ENCODE measurements at places on chromosomes 1 and 21.

GRCh38 chr21:26042181-26042876, 128.2 kb downstream of the APP start:
- no peak for DNase-seq

GRCh38 chr21:21111309-21111920, 113.2 kb downstream of the NCAM2 start:
- DNase-seq = no peak

DNA sequence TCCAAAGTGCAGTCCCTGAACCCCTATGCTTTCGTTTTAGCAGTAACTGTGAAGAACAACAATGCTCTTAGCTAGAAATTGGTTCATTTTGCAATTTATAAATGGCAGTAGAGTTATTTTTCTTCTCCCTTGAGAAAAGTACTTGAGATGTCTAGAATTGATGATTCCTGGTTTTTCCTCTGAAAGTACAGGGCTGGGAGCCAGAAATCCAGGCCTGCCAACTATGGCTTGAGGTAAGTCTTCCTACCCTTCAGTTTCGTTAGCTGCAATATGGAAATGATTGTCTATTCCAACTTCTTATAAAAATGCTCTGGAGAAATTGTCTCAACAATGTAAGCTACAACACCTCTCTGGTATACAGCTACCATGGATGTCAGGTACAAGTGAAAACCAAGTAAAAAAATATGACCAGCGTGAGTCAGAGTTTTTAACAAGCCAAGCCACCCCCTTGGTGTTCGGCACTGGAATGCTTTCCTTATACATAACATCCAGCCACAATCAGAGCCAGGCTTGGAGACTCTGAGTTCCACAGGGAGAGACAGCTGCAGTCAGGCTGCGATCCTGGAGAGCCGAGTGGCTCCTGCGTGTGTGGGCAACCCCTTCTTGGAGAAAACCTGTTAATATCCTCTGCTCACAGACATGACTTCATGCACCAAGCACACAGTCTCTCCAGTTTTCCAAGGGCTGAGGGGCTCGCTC, 22.0 kb downstream of the TSPAN2 start:
- DNase-seq = no peak

GRCh38 chr1:200381256-200381984, 28.4 kb downstream of the ZNF281 start:
- DNase-seq = no peak

DNA sequence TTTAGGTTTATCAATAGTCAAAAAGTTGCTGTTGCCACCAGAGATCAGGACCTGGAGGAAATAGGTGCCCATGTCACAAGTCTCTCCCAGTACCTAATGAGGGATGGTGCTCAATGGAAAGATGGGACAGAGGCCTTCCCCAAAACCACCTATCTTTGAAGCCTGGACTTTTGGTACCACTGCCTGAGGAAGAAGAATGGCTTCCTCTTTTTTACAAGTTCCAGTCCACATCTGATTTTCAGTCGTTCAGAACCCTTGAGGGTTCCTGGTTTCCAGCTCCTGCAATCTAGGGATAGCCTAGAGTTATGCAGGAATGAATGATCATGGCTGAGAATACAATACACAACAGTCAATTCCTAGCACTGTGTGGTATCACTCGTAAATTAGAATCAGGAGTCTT, 5.7 kb downstream of the CATSPERE start:
- no peak for DNase-seq

- no peak for DNase-seq
Observed at GRCh38 chr1:113545626-113546025, 155.3 kb downstream of the MAGI3 start.

GRCh38 chr1:193104502-193104906, 710 bp downstream of the GLRX2 start:
- DNase-seq = no peak

GRCh38 chr21:24730661-24731060, 876.6 kb downstream of the MRPL39 start:
- DNase-seq = no peak

DNA sequence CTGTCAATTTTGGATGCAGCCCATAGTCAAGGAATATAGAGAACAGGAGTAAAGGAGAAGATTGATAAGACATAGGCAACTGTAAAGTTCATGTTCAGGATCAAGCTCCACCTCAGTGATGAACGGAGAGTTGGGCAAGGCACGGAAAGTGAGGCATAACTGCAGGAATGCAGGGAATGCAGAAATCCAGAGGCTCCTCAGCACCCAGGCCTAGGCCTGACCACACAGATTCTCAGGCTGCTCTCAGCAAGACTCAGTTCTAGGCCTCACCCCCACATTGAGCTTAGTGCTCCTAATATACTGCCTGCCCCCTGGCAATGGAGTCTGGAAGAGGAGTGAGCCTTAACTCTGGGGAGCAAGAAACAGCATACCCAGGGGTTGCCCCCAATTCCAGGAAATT, 36.3 kb upstream of the S1PR1 start:
- DNase-seq = no peak

- DNase-seq = no peak
Observed at GRCh38 chr1:161223805-161224694, 622 bp upstream of the APOA2 start.

DNA sequence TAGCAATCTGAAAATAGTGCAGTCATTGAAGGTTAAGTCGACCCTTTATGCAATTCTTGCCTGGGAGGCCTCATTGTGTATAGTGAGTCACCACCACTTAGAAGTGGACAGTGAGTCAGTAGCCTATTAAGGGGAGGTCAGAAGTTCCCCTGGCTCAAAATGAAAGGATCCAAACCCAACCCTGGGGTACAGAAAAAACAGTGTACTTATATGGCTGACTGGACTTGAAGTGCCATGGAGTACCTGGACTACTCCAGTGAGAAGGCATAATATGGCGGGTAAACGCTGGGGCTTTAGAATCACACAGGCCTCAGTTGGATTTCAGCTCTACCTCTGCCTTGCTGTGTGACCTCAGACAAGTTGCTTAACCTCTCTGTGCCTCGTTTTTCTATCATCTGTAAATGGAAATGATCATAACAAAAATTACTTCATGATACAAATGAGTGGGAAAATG, 2.2 kb upstream of the BCL9 start:
- no peak for DNase-seq

DNA sequence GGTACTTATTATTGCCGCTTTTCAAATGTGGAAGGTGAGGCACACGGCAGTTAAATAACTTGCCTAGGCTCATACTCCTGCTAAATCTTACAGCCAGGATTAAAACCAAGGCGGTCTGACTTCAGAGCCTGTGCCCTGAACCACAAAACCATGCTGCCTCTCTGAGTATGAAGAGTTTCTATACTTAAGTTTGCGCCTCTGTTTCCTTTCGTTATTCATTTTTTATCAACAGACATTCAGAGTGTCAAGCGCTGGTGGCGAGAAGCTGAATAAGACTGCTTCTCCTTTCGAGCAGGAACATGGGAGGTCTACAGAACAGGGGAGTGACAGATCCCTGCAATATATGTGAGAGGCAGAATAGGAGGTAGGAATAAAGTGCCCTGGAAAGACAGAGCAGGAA, 96.0 kb upstream of the DUSP10 start:
- no peak for DNase-seq

- no peak for DNase-seq
Observed at GRCh38 chr1:156655151-156655903, 13.4 kb downstream of the BCAN start.

GRCh38 chr1:239931341-239931740, 160.3 kb upstream of the FMN2 start:
- DNase-seq = no peak

DNA sequence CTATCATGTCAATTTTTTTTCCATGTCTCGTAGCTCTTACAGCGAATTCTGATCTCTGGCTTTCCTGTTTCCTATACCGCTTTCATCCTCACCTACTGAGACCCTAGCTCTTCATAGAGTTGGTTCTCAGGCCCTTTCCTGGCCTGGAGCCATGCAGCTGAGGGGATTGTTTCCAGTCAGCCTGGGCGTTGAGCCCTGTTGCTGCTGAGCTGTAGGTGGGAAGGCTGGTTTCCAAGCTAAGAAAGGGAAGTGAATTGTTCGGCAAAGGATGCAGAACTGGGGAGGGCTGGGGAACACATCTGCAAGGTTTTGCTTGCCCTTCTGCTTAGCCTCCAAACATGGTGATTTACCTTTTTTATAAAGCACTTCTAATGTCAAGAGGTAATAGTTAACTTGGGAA, 41.5 kb downstream of the SPATA46 start:
- no peak for DNase-seq

- no peak for DNase-seq
Observed at GRCh38 chr1:172108161-172108893, 267.0 kb downstream of the DNM3 start.

DNA sequence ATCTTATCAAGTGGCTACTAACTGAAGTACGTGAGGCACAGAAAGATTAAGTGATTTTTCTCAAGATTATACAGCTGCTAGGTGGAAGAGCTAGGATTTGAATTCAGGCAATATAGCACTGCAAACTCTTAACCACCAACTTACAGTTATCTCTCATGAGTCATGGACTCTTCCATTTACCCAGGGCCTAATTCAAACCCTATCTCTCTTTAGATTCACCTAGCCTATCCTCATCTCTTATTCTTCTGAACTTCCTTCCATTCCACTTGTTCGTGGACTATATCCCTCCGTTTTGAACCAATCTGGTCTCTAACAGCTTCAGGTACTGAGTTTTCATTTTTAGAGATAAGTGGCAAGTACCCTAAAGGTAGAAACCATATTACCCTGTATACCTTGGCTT, 92.8 kb upstream of the DMRTA2 start:
- no peak for DNase-seq

GRCh38 chr1:245201827-245202226, 47.0 kb downstream of the KIF26B start:
- no peak for DNase-seq

GRCh38 chr1:38612951-38613350, 246.6 kb downstream of the RRAGC start:
- DNase-seq = no peak

GRCh38 chr1:11099310-11100148, at the start of gene EXOSC10:
Gene EXOSC10, minus strand, starts transcription at chr1:11099869. Its CDS starts 38 bp downstream, at chr1:11099831.
- peak; percentile 92 for DNase-seq

DNA sequence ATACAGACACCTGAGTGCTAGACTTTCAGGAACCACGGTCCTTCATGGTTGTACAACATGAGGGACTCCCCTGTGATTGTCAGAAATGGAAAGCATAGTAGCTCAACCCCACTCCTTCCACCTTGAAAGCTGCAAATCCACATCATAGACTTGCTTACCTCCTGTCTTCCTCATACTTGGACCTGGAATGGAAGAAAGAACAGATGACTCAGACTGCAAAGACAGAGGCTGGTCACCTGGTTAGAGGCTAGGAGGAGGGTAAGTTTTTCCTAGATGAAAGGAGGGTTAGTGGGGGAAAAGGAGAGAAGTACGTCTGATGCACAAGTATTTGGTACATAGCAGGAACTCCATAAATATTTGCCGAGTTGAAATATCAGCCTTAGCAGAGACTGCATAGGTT, 37.2 kb downstream of the LRRC71 start:
- DNase-seq = no peak

GRCh38 chr1:25728301-25728935, 71.6 kb upstream of the SELENON start:
- DNase-seq = no peak

- no peak for DNase-seq
Observed at GRCh38 chr21:35850542-35851103, 209.7 kb downstream of the SETD4 start.

- DNase-seq = no peak
Observed at GRCh38 chr1:162137179-162137960, 67.9 kb downstream of the NOS1AP start.

- no peak for DNase-seq
Observed at GRCh38 chr1:215113776-215114153, 31.2 kb downstream of the KCNK2 start.

- DNase-seq = no peak
Observed at GRCh38 chr1:228887960-228888359, 152.7 kb downstream of the RHOU start.

GRCh38 chr1:165671526-165671925, 26.8 kb downstream of the ALDH9A1 start:
- no peak for DNase-seq

GRCh38 chr1:1398677-1399186, 403 bp downstream of the CCNL2 start:
- no peak for DNase-seq

DNA sequence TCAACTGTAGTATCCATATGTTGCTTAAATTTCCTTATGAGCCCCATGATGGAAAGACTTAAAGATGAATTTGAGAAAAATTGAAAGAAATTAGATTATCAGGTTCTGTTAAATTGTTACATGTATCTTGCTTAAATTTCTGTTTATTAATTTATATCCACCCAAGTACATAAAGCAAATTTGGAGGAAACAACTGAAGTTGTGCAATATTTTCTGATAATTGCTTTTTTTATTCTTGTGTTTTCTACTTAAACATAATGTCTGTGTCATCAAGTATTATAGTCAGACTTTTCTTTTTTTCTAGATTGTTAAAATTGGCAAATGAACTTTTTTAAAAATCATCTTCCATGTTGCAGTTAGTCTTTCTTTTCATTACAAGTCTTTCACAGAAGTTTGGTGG, 36.8 kb downstream of the RNF11 start:
- no peak for DNase-seq

- DNase-seq = no peak
Observed at GRCh38 chr1:228356897-228357680, 49.5 kb downstream of the TRIM11 start.

- DNase-seq = no peak
Observed at GRCh38 chr21:28827422-28827821, 165.3 kb downstream of the LTN1 start.

GRCh38 chr1:183024317-183025009, 1.2 kb downstream of the LAMC1 start:
- DNase-seq = no peak

DNA sequence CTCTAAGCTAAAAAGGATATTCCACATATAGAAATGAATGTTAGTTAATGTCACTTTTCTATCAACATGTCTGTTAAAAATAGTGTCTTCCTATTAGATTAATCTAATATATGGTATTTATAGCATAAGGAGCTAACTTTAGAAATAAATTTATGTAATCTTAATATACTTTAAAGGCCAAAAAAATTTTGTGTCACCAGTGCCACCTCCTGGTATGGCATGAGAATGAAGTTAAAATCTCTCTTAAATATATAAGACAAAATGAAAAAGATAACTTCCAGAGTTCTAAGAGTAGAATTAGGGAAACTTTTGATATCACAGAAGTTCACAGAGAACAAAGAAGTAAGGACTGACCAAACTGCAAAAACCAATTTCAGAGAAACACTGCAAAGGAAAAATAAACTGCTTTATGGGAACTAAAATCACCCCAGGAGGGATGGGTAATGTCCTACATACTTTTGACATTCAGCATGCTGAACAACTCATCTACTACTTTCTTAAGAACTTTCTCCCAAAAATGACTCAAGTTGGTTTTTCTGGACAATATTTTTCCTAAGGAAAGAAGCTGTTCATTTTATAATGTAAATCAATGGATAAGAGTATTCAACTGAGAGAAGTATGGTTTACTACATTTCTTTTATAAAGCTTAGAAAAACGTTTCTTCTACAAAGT, 82.8 kb downstream of the TRIM33 start:
- no peak for DNase-seq
